Purkinje cell (primary cell): ENCODE measurements at places on chromosomes 6 and 20. TPM values are rescaled to one million over a fixed set of nuclear protein-coding genes. Genes with fewer than 3 reads are reported as not detected.

SLC22A7 gene
- polyA plus RNA-seq, result 0.63 TPM in 1 of 2 replicates, not detected in the other

EPPIN gene
- not detected in 2 replicates for polyA plus RNA-seq

DEFB115 gene
- polyA plus RNA-seq, result not detected in 2 replicates

PPP1R16B gene
- 5.2 and 7.0 TPM in 2 replicates for polyA plus RNA-seq
